ENCODE measurements at places on chromosomes 12 and 14. TPM values are rescaled to one million over a fixed set of nuclear protein-coding genes. Genes with fewer than 3 reads are reported as not detected.

GRCh38 chr14:101444116-101444515 is 117.2 kb upstream of the DIO3 start:
- peak; percentile 65 for DNase-seq

- DNase-seq, result no peak
Observed at GRCh38 chr14:79383031-79383430, 828.3 kb downstream of the DIO2 start.

DNA sequence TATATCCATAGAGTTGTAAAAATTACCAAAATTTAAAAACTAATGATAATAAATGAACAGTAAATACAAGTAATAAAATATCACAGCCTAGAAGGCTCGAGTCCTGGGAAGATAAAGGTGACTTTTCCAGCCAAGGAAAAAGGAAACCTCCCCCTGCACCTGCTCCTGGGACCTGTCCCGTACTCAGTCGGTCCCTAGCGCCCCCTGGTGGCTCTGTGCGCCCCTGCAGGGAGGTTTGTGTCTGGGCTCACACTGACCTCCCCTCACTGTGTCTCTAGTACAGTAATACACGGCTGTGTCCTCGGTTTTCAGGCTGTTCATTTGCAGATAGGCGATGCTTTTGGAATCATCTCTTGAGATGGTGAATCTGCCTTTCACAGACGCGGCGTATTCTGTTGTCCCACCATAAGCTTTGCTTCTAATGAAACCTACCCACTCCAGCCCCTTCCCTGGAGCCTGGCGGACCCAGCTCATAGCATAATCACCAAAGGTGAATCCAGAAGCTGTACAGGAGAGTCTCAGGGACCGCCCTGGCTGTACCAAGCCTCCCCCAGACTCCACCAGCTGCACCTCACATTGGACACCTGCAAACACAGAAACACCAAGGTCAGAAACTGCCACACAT is 1030.4 kb downstream of the TMEM121 start:
- DNase-seq, result no peak

- DNase-seq, result no peak
Observed at GRCh38 chr12:108832208-108832607, 25.2 kb downstream of the SSH1 start.

GRCh38 chr12:69874606-69875005 is 49.6 kb downstream of the MYRFL start:
- DNase-seq, result no peak

DNA sequence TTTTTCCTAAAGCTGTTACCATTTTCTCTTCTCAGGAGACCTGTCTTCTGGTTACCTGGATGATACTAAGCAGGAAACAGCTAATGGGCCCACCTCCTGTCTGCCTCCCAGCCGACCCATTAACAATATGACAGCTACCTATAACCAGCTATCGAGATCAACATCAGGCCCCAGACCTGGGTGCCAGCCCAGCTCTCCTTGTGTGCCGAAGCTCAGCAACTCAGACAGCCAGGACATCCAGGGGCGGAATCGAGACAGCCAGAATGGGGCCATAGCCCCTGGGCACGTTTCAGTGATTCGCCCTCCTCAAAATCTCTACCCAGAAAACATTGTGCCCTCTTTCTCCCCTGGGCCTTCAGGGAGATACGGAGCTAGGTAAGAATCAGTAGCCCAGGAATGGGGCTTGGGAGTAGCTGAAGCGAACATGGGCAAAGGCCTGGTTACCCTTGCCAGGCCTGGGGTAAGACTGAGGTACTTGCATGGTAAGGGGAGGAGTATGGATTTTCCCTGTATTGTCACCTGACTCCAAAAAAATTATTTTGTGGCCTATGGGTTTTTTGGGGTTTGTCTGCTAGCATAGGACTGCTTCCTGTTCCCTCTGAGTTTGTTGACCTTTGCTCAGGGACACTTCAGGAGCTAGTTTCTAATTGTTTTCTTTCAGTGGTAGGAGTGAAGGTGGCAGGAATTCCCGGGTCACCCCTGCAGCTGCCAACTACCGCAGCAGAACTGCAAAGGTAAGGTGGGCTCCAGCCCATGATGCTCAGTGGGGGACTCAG is 26.6 kb downstream of the TRAFD1 start:
- DNase-seq, result no peak

GRCh38 chr12:98856897-98857540 is 211.9 kb downstream of the APAF1 start:
- DNase-seq, result no peak

DNA sequence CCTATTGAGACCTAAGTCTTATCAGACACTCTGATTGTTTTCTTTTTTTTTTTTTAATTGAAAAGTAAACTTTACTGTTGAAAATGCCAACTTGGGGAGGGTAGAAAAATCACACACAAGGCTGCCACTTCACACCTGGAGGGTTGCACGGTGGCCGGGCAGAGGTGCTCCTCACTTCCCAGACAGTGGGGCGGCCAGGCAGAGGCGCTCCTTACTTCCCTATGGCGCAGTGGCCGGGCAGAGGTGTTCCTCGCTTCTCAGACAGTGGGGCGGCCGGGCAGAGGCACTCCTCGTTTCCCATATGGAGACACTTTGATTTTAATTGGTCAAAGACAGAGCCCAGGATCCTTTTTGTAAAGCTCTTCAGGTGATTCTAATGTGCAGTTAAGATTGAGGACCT is 399.3 kb downstream of the TMTC2 start:
- no peak for DNase-seq

- no peak for DNase-seq
Observed at GRCh38 chr14:39212034-39212433, 21.7 kb upstream of the MIA2 start.

- no peak for DNase-seq
Observed at GRCh38 chr12:120979862-120980696, 1.7 kb downstream of the HNF1A start.

DNA sequence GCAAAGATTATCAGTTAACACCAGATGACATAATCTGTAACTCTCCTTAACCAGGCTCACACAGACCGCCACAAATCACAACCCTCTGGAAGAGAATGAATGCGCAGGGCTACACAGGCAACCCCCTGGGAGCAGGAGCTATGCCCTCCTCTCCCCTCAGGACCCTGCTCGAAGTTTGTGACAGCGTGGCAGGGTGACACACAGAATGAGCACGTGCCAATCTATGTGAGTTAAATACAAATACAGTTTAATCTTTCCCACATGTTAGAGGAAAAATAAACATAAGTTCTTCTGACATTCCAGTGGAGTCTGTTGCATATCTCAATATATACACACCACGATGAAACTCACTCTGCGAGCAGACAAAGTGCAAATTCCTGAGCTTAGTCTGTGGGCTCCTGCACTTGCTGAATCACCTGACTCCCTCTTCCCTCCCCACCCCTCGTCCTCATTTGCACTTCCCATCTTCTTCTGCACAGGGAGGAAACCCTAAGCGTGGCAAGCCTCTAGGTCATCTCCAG is 37.6 kb downstream of the BCAT1 start:
- DNase-seq, result peak; percentile 98

DNA sequence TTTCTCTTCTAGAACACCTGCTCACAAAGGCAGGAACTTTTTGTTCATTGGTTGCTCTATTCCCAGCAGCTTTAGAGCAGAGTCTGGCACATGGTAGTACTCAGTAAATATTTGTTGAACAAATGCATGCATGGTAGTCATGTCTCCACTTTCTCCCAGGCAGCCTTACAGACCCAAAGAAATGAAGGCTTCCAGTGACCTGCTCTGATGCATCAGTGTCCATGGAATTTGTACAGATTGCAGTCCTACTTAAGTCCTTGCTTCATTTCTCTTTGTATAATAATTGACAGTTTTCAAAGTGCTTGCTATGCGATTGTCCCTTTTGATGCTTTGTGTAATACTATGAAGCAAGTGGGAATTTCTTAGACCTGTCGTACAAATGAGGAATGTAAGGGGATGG is 119.6 kb downstream of the DERA start:
- DNase-seq, result peak; percentile 6

DNA sequence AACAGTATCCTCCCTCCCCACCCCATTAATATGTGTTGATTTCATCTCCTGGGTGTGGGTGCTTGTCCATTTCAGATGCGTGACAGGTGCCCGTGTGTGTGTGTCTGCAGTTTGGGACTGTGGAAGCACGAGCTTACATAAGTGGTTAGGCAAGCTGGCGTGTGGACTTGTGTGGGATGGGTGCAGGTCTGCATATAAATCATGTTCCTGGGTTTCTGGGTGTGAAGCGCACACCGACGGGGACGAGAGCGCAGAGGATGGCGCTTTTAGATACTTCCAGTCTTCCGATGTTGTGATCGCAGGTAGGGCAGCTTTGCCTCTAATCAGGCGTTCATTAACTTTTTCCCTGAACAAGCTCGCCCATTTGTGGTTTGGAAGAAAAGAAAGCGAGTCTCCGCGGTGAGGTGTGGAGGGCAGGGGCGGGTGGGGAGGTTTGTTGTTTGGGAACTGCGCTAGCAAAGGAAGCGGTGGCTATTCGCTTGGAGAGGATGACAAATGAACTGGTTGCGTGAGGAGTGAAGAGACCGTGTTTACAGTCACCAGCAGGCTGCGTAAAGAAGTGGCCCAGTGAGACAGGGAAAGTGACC is 865 bp downstream of the RGS6 start:
- DNase-seq, result no peak

- DNase-seq, result peak; percentile 34
Observed at GRCh38 chr14:100386121-100386520, 63.0 kb downstream of the SLC25A47 start.

DNA sequence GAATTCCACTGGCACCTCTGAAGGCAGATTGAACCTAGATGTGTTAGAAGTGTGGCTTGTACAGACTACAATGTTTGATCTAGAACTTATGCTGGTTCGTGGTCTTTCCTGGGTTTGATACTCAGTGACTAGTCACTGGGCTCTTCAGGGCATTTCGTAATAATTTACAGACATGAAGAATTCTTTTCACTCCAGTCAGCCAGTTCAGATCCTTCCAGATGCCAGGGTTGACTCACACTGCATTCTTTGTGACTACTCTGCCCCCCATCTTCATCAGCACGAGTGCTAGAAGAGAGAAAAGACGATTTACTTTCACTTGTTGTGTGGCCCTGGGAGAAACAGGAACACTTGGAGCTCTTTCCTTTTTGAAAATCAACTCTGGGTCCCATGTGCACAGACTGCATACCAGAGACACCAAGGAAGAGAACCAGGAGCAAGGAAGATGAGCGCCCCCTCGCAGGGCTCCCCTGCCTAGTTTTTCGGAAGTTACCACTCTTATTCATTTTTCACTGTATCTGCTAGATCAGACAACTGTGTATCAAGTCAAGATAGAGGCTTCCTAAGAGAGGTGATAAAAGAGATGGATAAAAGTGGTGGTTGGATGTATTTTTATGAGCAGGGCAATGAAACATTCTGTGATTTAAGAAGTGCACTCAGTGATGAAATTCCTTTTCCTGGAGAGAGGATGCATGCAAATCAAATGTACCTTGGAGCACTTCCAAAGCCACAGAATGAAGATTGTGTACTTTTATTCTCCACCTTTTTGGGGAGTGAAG is 33.5 kb upstream of the EVL start:
- peak; percentile 99 for DNase-seq

GRCh38 chr12:5510251-5510805 is 78.4 kb downstream of the NTF3 start:
- no peak for DNase-seq

DNA sequence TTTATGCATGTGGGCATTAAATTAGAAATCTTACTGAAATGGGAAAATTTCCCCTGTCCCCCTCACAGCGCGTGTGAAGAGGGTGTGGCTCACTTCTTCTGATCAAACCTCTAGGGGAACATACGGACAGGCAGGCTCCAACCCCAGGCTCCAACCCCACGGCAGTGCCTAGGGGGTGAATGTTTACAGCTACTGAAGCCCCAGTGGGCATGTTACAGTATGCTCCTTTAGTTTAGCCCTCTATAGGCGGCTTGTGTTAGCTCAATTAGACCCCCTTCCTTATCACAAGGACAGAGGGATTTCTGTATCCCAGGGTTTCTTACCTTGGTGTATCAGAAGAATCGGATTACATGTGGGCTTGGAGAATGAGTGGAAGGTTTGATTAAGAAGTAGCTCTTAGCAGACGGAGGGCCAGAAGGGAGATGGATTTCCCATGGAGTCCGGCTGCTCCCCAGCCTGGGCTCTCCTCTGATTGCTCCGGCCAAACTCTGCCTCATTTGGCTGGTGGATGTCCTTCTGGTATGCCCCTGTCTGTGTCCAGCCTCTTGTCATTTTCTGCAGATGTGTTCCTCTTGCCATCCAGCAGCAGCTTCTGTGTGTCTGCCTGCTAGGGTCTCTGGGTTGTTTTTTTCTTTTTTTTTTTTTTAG is 223.7 kb downstream of the TMTC2 start:
- no peak for DNase-seq

GRCh38 chr14:71692496-71692895 is 239.7 kb upstream of the RGS6 start:
- DNase-seq, result peak; percentile 69

- DNase-seq, result no peak
Observed at GRCh38 chr12:11780521-11781101, 131.1 kb downstream of the ETV6 start.

DNA sequence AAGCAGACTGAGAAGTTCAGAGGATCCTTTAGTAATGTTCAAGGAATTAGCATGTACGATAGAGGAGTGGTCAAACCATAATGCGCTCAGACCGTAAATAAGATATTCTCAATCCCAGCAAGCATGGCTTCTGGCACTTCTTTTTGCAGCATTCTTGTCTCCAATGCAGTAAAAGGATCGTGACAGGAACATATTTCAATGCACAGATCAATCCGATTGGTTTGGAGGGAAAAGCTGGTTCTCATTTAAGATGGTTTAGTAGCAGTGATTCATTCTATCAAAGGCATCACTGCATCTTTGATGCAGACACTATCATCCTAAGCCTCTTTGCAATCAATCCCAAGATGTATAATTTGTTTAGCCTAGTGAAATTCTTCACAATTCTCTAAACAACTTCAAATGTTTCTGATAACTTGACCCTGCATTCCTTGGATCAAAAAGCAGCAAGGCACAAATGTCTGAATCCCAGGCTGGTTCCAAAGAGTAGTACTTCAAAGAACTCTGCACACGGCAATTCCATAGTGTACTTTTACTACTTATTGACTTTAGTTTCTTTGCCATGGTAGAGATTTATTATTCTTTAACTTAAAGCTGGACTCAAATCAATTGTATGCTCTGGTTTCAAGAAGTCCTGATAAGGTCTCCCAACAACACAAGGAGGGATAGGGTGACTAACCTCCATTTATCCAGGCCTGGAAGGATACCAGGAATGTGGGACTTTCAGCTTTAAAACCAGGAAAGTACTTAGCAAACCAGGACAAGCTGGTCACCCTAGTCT is 96.8 kb upstream of the MDM1 start:
- peak; percentile 78 for DNase-seq

GRCh38 chr12:91219919-91220318 is 37.3 kb upstream of the DCN start:
- DNase-seq, result no peak

The MMP14 gene
- total RNA-seq, result 156 TPM

The POTEM gene
- total RNA-seq, result not detected

The ZBTB39 gene
- 5.2 TPM for total RNA-seq

The AKAP5 gene
- total RNA-seq, result 0.72 TPM

The PIANP gene
- total RNA-seq, result under 0.01 TPM

The NKX2-1 gene
- not detected for total RNA-seq

The DACT1 gene
- total RNA-seq, result 9.7 TPM

The ACSS3 gene
- 1.4 TPM for total RNA-seq

The TMEM233 gene
- total RNA-seq, result not detected

The TMCC3 gene
- total RNA-seq, result 0.36 TPM

The PLA2G1B gene
- not detected for total RNA-seq

The PPFIA2 gene
- 0.28 TPM for total RNA-seq

The LTBR gene
- 19.7 TPM for total RNA-seq

The ACRBP gene
- total RNA-seq, result not detected

The PTPRQ gene
- total RNA-seq, result 2.8 TPM

The IFI27L1 gene
- total RNA-seq, result 10.8 TPM

The CD163 gene
- not detected for total RNA-seq

Measured in IMR-90 (cell line).